ENCODE measurements at places on chromosomes 16 and 17. TPM values are rescaled to one million over a fixed set of nuclear protein-coding genes. Genes with fewer than 3 reads are reported as not detected.

GRCh38 chr17:7553356-7553755, 4.5 kb downstream of the TNFSF12 start:
- DNase-seq, result no peak

The GNAO1 gene
- not detected for total RNA-seq

The SEPTIN1 gene
- not detected for total RNA-seq

- peak; percentile 53 for DNase-seq
These were observed 105.4 kb downstream of the TRIM37 start for GRCh38 chr17:59001158-59001814.

The ITGB4 gene
- total RNA-seq, result not detected

DNA sequence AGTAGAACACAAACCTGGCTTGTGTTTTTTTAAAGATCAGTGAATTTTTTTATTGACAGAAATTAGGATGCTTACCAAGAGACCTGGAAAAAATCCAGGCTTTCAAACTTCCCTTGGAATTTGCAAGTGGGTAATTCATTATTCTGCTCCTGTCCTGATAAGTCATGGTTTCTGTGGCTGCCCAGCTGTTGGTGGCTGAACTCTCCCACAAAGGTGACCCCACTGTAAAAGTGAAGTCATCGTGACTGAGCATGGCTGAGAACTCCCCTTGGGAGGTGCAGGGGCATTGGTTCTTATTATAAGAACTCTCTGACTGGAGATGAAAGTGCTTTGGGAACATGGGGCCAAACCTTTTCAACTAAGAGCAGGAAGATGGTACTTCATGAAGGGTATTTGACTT, 46.6 kb upstream of the TANC2 start:
- peak; percentile 82 for DNase-seq

GRCh38 chr16:15726715-15727114, 76.7 kb downstream of the NDE1 start:
- no peak for DNase-seq
